ENCODE measurements at places on chromosomes 5 and 9.

GRCh38 chr5:149367249-149367971, 9.6 kb downstream of the PCYOX1L start:
- DNase-seq = peak; percentile 83

DNA sequence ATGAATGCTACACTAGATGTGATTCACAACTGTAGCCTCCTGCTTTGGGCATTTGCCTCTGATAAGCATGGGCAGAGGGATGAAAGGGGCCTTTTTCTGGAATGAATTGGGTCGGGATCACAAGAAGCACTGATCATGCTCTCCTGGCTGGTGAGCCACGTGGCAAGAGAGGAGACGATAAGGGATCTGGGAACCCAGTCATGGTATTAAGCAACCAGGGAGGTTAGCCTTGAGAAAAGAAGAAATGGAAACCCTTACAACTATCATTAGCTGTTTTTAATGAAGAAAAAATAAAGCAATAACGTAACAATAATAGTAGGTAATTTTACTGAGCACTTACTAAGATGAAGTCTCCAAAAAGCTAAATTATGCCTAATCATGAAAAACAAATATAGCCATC, 50.0 kb upstream of the RAI14 start:
- no peak for DNase-seq

- no peak for DNase-seq
Measured at GRCh38 chr9:131076347-131077195, 19.8 kb upstream of the AIF1L start.

DNA sequence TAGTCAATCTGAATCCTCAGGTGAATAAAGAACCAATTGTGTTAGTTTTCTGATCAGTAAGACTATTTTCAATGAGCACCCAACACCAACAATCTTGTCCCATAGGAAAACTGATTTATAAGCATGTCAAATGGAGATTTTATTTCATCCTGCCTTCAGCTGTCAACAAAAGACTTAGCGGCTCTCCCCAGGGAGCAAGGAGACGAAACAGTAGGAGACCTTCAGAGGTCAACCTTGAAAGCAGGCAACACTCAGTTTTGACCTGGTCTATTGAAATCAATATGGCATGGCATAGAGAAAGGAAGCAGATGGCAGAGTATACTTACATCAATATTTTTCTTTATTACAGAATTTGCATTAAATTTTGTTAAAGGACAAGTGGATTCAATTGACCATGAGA, 34.1 kb downstream of the ZNF622 start:
- no peak for DNase-seq

- no peak for DNase-seq
Measured at GRCh38 chr9:3740690-3741419, 215.1 kb upstream of the RFX3 start.

- no peak for DNase-seq
Measured at GRCh38 chr9:81077572-81077971, 611.8 kb downstream of the TLE1 start.

DNA sequence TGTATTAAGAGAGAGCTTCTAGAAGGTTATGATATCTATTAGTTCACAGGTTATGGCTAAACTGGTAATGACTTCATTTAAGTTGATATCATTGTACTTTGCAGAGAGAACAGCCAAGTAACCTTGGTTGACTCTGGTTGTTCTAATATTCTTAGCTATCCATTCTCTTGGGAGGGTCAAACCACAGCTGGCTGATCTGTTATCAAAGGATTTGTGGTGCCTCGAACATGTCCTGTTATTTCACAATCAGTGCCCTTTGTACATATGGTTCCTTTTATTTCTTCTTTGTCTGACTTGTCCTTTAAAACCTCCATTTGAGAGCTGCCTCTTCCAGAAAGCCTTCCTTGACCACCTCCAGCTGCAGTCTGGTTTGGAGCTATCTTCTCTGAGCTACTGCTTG, 61.7 kb downstream of the PDE8B start:
- DNase-seq = no peak

- no peak for DNase-seq
Measured at GRCh38 chr9:134046894-134047681, 20.7 kb downstream of the BRD3 start.

DNA sequence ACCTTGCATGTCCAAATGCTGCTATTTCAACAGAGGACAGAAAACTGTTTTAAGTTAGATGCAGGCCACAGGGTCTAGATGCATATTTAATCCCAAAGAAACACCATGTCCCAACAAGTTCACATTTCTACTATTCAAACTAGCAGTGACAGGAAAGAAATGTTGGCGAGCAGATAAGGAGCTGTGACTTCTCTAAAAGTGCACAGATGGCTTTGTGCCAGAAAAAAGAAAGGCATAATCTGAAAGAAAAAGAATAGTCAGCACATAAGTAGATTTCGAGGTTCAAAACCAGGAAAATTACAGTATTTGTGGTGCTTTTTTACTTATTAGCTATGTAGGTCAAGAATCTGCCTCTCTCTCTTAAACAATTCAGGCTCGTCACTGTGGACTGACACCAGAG, 178.3 kb downstream of the DNAH5 start:
- DNase-seq = peak; percentile 11

- DNase-seq = no peak
Measured at GRCh38 chr5:53892224-53892623, 331.8 kb downstream of the NDUFS4 start.

Measured in hematopoietic multipotent progenitor cell treated with erythropoietin and hydrocortisone succinate and interleukin-3 and kit ligand, for 8 days (in vitro differentiated cells).